Stimulated activated CD4-positive, alpha-beta T cell treated with anti-CD3 and anti-CD28 coated beads, Interleukin-15, amount 100 ng/mL, for 1 hour (primary cell): ENCODE measurements at places on chromosomes 4 and X.

DNA sequence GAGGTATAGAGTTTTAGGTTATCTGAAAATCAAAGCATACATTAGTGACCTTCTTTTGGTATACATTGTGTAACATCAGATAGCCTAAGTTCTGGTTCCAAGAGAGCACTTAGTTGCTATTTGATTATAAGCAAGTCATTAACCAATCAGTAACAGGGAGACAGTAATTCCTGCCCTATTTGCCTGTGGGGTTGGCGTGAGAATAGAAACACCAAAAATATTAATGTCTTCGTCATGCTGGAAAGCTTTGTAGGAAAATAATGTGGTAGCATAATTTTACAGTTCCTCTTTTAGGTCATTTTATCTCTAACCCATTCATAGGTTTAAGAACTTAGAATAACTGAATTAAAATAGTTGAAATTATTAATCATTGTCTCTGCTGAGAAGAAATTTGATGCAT, 37.8 kb downstream of the NPNT start:
- DNase-seq, result no peak

DNA sequence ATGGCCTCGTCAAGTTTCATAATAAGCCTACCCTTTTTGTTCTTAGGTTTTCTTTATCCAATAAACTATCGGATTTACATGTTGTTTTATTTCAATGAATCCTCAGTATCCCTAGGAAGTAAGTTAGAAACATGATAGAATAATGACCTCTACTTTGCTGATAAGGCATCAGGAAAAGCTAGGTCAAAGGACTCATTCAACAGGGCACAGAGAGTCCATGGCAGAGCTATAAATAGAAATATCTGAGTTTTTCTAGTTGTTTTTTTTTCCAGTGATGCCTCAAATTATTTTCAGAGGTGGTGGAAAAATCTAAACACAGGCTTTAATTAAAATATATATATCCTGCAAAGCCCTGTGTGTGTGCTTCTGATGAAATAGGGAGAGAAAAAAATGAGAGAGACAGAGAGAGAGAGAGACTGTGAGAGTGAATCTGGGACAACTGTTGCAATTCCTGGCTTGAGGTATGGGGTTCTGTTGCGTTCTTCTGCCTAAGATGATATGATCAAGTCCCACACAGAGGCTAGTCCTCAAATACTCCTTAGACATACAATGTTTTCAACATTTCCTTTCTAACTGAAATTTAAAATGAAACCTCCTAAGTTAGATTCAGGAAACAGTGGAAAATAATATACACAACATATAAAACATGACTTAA, 139.9 kb downstream of the HDX start:
- no peak for DNase-seq

DNA sequence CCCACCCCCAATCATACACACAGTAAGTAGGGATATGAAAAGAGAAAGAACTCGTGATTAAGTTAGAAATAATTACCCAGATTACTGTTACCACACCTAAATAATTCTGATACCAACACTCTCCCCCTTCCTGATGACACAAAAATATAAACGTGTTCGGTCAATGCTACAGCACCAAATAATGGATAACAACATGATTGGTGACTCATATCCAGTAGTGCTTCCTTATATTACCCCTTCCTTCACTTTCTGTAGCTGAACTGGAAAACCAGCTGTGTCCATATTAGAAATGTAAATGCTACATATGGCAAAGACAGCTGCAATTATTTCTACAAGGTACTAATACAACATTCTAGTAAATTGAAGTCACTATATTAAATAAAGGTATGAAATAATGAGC, 20.8 kb downstream of the EIF4E start:
- DNase-seq, result no peak

DNA sequence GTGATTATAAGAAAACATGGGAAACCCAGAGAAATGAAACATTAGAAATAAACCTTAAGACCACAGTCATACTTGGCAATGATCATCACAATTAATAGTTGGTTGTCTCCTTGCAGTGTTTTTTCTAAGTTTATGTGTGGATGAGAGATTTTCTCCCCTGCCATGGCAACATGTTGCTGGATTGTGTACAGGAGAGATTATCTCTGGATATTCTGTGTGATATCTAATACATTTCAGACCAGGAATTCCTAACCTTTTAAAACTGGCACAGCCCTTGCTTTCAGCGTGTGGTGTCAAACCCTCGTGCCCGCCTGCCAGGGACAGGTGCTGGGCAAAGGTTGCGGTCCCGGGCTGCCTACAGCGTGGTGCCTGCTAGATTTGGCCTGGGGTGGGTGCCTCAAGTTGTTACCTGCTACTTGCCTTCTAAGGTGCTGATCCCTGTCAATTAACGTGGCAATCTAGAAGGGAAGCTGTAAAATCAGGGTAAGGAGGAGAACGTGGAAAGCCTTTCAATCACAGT, 100.5 kb downstream of the TMEM131L start:
- no peak for DNase-seq

DNA sequence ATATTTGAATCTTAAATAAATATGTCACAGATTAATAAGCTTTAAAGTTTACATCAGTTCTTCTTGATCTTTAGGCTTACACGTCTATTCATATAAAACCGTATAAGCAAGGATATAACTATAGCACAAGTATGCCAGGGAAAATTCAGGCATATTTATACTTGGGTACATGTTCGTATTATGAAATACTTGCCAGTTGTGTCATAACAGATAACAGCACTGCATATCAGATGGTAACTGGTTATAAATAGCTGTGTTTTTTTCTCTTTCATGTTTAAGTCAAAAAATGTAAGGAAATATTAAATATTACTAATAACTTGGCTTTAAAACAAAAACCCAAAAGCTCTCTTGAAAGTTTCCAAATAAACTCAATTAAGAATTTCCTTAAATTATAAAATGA, 17.5 kb downstream of the BRWD3 start:
- DNase-seq, result no peak

GRCh38 chr4:112752510-112752909, 115.6 kb downstream of the LARP7 start:
- DNase-seq, result no peak
